ENCODE measurements at places on chromosomes 11 and 22.

DNA sequence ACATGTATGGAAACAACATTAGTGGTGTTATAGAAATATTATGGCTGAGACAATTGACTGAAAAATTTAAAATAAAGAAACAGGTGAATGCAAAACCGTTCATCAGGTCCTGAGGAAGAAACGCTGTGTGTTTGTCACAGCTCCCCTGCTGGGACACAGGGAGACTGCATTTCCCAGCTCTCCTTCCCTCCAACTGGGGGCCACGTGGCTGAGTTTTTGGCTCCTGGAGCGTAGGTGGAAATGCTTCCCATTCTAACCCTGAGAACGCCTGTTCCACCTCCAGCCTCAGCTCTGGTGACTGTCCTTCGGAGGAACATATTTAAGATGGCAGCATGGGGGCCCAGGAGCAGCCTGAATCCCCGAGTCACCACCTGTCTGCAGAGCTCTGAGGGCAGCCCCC is 398.6 kb downstream of the BRD1 start:
- DNase-seq = no peak

GRCh38 chr11:9787260-9787659 is 123.4 kb downstream of the SWAP70 start:
- DNase-seq = no peak

GRCh38 chr22:22036588-22036987 is 54.0 kb upstream of the TOP3B start:
- DNase-seq = no peak

DNA sequence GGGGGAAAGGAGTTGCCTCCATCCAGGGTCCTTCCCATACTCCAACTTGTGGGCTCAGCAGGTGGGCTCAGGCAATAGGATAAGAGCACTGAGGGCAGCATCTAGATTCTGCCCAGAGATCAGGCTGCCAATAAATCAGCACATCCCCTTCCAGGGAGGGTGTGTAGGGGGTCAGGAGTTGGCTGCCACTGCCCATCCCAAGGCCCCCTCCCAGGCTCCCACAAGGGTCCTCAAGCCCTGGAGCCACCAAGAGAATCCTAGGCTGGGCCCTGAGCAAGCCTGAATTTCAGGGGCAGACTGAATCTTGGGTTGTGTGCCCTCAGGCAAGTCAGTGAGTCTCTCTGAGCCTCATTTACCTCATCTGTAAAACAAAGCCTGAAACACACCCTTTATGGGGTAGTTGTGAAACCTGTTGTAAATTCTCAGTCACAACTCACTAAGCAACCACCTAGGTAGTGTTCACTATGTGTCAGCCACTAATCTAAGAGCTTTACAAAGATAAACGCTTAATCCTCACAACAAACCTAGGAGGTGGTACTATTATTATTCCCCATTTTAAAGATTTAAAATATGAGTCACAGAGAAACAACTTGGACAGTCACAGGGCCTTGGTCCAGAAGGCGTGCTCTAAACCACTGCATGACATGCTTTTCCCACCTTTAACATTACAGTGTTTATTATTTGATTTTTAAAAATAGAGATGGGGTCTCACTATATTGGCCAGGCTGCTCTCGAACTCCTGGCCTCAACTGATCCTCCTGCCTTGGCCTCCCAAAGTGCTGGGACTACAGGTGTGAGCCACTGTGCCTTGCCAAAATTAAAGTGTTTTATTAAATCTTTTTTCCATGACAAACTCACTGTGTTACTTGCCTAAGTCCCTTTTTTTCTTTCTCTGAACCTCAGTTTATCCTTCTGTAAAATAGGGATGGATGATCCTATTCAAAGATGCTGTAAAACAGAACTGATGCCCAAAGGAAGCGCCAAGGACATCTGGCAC is 36.2 kb downstream of the LMO1 start:
- no peak for DNase-seq

- DNase-seq = no peak
Observed at GRCh38 chr11:9280655-9281301, 15.6 kb upstream of the DENND5A start.

DNA sequence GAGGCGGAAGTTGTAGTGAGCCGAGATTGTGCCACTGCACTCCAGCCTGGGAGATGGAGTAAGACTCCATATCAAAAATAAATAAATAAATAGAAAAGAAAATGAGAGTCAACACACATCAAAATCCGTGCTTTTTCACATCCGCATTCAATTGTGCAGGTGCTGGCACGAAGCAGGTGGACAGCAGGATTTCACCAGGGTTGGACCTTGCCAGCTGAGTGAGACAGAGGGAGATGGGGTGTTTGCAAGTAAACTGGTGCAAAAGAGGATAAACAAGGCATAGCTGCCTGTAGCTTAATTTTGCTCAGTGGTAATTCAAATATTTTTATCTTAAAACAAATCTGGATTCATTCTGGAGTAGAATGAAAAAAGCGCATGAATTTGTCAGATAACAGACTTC is 23.3 kb upstream of the DNAL4 start:
- no peak for DNase-seq

GRCh38 chr11:93921695-93922468 is 71.5 kb upstream of the VSTM5 start:
- no peak for DNase-seq

GRCh38 chr22:46780453-46780852 is 18.0 kb downstream of the TBC1D22A start:
- DNase-seq = no peak

DNA sequence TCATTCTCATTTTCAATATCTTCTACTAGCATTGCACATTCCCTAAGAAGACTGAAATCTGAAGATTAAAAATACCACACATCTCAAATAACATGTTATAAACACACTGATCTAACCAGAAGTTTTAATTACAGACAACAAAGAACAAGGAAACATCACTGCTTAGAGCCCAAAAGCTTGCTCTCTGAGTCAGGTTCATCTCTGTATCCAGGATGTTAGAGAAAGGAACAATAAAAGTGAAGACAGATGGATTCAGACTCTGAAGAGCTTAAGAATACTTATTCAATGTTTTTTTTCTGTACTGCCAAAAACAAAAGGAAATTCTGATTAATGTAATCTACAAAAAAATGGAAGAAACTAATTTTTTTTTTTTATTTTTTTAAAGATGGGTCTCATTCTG is 16.5 kb downstream of the RDX start:
- no peak for DNase-seq

GRCh38 chr11:11513422-11513821 is 108.4 kb downstream of the GALNT18 start:
- DNase-seq = no peak

- no peak for DNase-seq
Observed at GRCh38 chr22:31229402-31230079, 17.4 kb downstream of the LIMK2 start.

Measured in NCI-H1436 treated with DMSO at 0.1 percent for 48 hours (cell line).